DMS53 (cell line): ENCODE measurements at places on chromosomes 4 and X.
A peak's percentile ranks its signal among the peaks of the same experiment; 100 is the strongest.

- DNase-seq = no peak
Observed at GRCh38 chr4:8938623-8939022, 67.0 kb upstream of the HMX1 start.

DNA sequence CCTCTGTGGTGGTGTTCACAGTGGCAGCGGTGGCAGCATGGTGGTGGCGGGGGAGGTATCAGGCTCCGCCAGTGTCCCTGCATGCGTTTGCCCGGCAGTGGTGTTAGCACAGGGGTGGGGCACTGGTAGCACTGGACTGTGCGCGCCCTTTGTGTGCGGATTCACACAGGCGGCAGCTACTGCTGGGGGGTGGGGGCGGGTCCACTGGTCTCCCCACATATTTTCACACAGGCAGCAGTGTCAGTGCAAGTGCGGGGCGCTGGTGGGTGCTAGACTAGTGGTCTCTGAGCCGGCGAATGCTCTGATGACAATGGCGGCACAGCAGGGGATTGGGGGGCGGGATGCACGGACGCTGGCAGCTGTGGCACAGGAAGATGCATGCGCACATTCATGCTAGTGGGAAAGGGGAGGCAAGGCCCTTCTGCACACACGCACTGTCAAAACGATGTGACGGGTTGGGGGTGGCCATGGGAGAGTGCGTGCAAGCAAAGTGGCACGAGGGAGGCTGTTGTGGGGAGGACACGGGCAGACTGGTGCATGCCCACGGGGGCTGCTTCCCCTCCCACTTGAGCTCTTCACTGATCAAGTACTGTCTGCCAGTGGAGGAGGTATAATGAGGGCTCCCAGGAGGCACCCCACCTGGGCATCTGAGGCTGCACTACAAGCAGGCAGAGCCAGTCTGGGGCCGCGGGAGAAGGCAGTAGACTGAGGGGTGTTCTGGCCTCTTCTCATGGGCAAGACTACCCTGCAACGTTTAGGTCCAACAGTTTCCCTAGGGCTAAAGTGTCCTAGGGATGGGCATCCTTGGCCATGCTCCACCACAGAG, 53.0 kb downstream of the POF1B start:
- no peak for DNase-seq

- DNase-seq = no peak
Observed at GRCh38 chr4:7202411-7202810, 10.1 kb downstream of the SORCS2 start.

DNA sequence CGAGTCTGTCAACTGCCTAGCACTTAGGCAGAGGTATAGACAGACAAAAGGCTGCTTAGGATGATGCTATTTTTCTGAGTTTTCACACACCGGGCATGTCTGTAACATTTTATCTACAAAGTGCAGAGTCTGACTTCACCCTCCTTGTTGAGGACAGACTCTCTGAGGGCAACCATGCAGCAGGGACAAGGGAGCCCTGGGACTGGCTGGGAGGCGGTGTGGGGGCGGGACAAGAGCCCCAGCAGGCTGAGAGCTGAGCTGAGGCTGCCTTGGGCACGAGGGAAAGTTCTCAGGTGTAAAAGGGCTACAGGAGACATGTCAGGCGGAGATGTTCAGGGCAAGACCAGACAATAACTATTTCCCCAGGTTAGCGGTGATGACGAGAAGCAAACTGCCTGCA, 81.6 kb downstream of the GATB start:
- DNase-seq = no peak

DNA sequence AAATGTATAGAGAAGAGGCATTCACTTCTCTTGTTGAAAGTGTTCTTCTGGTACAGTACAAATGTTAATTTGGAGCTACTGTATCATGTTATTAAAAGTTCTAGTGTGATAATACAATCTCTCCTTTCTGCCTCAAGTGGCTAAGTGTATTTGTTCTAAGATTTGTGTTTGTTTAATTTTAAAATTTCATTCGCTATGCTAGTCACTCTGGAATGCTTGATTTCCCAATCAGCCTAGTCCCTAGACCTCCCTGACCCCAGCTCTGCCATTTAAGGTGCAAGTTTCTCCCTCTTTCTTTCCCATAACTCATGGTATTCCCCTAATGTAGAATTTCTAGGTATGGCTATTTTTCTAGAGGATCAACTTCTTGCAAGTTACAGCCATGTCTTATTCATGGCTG, 817.4 kb downstream of the STIM2 start:
- DNase-seq = no peak

- no peak for DNase-seq
Observed at GRCh38 chr4:169014586-169014985, 4.5 kb upstream of the CBR4 start.

- no peak for DNase-seq
Observed at GRCh38 chr4:47373174-47373573, 90.3 kb downstream of the COMMD8 start.

GRCh38 chr4:138728566-138728965, 287.0 kb upstream of the NOCT start:
- no peak for DNase-seq

GRCh38 chr4:17713779-17714178, 67.6 kb downstream of the FAM184B start:
- no peak for DNase-seq

DNA sequence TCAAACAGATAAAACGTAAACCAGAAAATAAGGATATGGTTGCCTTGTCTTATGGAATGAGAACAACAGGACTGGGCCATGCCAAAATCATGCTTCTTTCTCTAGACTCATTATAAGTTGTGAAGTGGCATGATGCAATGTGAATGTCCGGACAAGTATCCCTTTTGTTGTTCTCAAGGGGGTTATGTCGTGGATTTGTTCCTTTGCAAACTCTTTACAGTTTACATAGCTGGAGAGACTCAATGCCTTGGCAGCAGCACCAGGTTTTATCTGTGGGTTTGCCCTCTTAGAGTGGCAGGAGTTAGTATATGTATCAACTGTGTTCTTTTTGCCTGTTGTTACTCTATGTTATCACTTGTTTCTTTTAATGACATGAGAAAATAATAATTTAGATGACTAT, 41.4 kb downstream of the SPRY1 start:
- DNase-seq = peak; percentile 14

DNA sequence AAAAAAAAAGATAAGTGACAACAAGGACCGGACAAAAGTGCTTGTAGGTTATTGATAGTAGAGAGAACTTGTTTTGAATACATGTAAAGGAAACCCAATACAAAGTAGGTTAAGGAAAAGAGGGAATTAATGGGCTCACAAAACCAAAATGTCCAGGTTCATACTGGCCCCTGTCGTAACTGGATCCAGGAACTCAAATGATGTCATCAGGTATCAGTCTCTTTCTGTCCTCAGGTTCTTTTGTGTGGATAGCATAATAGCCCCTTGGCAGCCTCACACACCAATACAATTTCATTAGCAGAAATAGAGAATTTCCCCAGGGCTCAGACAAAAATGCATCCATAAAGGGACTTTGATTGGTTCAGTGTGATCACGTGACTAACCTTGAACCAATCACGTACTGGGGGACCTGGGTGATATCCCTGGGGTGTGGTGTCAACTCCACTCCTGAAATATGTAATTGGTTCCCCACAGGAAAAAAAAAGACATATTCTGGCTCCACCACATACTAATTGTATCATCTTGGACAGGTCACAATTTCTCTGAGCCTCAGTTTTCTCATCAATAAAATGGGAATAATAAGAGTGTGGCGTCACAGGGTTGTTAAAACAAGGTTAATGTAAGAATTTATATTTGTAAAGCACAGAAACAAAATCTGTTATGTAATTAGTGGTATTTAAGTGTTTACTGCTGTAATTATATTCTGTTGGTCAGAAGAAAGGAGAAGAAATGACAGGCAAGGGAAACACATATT, 174.8 kb downstream of the PDGFRA start:
- peak; percentile 28 for DNase-seq

GRCh38 chr4:26060286-26060685, 146.3 kb downstream of the SMIM20 start:
- no peak for DNase-seq

DNA sequence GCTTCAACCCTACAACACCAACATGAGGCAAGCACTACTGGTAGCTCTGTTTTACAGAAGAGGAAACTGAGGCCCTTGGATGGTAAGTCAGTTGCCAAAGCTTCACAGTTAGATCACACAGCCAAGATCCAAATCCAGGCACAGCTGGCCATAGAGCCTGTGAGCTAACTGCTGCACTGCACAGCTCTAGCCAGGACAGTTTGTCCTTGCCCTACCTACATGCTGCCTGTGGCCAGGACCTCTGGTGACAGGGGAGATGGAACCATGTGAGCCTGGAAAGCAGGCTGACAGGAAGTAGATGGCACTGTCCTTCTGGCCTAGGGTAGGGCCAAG, 257.8 kb downstream of the FBXW7 start:
- DNase-seq = no peak

DNA sequence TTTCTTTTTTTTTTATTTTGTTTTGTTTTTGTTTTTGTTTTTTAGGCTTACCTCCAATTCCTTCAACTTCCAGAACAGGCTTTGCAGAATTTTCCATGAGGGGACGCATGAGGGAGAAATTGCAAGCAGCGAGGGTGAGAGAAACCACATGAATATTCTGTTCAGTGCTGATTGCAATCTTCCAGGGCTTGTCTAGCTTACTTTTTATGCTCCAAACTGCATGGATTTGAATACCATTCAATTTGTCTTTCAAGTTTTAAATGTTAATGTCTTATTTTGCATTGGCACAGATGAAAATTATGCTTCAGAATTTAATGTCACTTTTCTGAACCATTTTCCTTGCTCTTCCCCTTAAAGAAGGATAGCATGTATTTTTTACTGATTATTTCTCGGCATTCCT, 32.7 kb downstream of the CC2D2A start:
- no peak for DNase-seq

- DNase-seq = no peak
Observed at GRCh38 chr4:25113915-25114904, 46.0 kb downstream of the SEPSECS start.

DNA sequence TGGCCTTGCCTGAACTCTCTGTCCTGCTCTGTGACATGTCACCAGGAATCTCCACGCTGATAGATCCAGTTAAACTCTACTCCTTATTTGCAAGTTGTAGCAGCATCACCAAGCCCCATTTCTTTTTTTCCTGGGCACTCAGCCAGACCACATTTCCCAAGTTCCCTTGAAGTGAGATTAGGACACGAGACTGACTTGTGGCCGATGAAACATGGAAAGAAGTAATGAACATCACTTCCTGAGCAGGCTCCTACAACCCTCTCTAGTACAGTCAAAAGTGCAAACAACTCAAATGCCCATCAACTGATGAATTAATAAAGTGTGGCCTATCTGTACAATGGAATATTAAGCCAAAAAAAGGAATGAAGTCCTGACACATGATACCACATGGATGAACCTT, 74.6 kb downstream of the MAP3K15 start:
- no peak for DNase-seq

DNA sequence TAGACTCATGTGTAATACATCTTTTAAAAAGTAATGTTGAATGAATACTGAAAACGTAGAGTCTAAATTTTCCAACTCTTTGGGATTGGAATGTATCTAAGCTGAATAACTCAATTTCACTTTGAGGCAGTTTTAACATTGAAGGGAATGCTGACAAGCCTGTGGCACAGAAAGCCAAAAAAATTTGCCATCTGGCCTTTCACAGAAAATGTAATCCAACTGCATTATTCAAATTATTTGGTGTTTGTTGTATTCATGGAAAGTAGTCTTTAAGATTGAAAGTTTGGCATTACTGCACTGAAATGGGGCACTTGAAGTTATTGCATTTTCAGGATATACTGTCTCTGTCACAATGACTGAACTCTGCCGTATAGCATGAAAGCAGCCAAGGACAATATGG, 186.9 kb downstream of the FRMPD4 start:
- no peak for DNase-seq

- peak; percentile 13 for DNase-seq
Observed at GRCh38 chr4:138200236-138200590, 41.9 kb downstream of the SLC7A11 start.

GRCh38 chr4:57220172-57220571, 110.0 kb upstream of the IGFBP7 start:
- DNase-seq = no peak

DNA sequence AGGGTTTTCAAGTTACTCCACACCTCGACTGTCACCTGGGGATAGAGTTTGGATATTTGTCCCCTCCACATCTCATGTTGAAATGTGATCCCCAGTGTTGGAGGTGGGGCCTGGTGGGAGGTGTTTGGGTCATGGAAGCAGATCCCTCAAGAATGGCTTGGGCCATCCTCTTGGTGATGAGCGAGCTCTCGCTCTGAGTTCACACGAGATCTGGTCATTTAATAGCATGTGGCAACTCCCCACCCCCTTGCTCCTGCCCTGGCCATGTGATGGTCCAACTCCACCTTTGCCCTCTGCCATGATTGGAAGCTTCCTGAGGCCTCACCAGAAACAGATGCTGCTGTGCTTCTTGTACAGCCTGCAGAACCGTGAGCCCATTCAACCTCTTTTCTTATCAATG, 8.3 kb downstream of the CTAG1A start:
- DNase-seq = no peak

GRCh38 chr4:153451911-153452657, 14.1 kb upstream of the TMEM131L start:
- DNase-seq = no peak

DNA sequence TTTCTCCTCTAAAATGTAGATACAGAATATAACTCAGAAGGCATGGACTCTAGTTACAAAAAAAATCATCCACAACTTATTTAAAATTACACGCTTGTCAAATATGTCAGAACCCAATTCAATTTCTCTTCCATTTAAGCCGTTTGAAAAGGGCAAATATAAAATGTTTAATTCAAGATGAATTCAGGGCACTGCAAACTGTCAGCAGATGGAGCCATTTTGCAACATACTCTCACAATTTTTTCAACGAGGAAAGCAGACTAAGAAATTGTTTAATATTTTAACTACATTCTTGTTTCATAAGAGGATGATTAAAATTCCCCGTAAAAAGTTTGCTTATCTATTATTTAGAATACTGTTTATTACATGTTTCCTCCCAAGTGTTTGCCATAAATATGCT, 321.3 kb upstream of the CPXCR1 start:
- peak; percentile 47 for DNase-seq

- no peak for DNase-seq
Observed at GRCh38 chr4:111108153-111108552, 485.3 kb upstream of the PITX2 start.

- DNase-seq = no peak
Observed at GRCh38 chr4:21728304-21728703, 220.3 kb downstream of the KCNIP4 start.

DNA sequence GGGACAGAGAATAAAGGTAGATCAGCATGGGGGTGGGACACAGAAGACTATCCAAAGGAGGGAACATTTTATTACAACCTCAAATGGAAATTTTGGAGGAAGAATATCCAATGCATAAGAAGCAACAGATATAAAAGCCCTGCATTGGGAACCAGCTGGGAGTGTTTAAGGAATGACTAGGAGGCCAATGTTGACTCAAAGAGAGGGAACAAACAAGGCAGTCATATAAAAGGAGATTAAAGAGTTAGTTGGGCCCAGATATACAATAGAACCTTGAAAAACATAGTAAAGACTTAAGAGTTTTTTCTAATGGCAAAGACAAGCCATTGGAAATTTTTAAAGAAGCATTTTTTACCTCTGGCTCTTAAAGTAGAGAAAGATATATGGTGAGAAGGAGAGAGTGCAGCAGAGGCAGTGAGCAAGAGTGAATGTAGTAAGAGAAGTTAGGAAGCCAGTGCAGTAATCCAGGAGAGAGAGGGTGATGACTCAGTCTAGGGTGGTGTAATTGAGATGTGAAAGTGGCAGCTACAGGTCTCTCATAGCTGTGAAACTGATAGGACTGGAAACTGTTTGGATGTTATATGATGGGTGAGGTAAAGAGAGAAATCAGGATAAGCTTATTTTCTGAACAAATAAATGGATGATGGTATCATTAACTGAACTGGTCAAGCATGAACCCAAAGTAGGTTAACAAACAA, 182.2 kb upstream of the ATOH1 start:
- DNase-seq = peak; percentile 91

GRCh38 chr4:137361756-137362470, 170.4 kb downstream of the PCDH18 start:
- DNase-seq = no peak
